HEK293T (cell line): ENCODE measurements at places on chromosomes 5 and 9.

DNA sequence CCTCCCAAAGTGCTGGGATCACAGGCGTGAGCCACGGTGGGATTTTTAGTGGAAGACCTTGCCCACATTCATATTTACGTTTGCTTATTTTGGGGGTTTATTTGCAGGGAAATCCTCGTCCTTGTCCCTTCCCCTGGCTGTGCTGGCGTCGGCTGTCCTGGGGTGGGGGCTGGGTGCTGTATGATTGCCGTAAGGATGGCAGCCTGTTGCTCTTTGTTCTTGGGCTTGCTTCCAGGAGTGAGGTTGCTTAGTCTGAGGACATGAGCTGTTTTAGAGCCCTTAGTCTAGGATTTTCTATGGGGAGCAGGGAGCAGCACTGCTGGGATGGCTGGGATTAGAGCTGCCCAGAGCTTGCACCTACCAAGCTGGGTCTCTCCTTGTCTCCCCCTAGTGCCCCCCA is 85.8 kb upstream of the ASS1 start:
- DNase-seq, result no peak

GRCh38 chr5:98898743-98899142 is 30.1 kb downstream of the CHD1 start:
- no peak for DNase-seq

GRCh38 chr9:135376511-135377265 is 102.9 kb upstream of the PPP1R26 start:
- no peak for DNase-seq

GRCh38 chr9:109600142-109600541 is 102.0 kb upstream of the PTPN3 start:
- DNase-seq, result no peak

DNA sequence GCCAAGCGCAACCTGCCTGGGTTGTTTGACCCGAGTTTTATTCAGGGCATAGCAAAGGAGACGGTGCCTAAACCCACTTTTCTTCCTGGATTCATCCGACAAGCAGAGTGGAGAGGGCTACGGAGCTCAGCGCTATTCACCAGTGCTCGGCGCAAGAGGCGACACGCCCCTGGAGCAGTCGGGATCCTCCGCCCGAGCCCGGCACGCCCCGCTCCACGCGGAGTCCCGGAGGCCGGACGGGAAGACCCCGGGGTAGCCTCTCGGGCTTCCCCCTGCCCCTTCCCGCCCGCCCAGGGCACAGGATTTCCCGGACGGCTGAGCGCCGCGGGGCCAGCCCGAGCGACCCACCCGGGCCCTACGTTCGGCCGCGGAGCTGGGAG is 427 bp downstream of the SERINC5 start:
- peak; percentile 67 for DNase-seq

DNA sequence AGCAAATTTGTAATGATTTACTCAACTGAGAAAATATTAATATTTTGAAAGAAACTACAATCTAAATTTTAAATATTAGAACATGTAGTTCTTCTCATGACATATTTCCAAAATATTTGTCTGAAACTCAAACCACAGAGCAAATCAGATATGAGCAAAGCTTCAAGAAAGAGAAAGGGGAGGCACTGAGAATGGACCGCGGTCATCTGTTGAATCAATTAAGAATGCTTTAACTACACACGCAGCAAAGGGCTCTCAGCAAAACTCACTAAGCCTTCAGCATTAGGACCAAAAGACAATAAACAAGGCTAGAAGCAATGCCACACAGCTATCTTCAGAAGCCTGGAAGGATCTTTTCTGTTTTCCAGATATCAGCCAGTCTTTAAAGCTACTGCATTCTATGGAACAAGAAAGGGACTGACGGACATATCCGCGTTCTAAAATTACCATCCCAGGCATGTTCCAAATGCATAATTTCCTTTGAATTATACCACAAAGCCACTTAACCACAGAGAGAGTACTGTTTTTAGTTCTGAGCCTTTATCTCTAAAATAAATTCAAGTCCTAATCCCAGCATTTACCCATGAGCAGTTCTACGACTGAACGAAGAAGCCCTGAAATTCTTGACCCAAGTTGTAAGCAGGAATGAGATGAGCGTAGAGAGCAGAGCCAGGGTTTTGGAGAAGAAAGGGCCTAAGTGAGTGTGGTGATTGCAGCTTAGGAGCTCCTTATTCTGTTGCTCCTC is 513.5 kb downstream of the AGTPBP1 start:
- DNase-seq, result no peak
